ENCODE measurements at places on chromosomes 5 and 9.
A peak's percentile ranks its signal among the peaks of the same experiment; 100 is the strongest.

DNA sequence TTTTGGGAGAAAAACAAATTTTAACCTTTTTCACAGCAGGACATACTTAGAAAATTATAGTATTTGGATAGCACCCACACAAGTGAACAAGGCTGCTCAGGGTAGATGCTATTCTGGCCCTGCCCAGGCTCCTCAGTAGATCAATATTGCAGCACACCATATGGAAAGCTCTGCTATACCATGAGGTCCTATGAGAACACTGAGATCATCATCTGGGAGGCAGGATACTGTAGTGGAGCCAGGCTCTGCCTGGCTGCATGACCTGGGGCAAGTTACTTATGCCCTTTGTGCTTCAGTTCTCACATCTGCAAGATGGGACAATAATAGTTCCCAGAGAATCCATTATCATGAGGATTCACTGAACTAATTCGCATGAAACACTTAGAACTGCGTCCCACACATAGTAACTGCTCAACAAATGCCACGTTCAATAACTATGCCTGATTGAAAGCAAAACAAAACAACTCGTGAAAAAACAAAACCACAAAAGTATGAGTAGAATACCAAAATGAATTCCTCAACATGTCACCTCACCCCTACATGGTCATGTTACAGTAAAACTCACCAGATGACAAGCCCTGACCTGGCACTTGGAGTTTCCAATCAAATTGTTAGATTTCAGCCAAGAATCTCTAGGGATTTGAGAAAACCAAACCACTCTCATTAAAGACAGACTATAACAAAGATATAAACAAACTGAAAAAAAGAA, 31.9 kb downstream of the ARSB start:
- no peak overlapping the region for H3K4me3 ChIP-seq
- H3K27me3 ChIP-seq, result no peaks in the 10 kb centered on the region
- DNase-seq, result no peak
- no peak overlapping the region for H3K27ac ChIP-seq
- H3K4me1 ChIP-seq, result peaks cover 11% of the 10 kb centered on the region

DNA sequence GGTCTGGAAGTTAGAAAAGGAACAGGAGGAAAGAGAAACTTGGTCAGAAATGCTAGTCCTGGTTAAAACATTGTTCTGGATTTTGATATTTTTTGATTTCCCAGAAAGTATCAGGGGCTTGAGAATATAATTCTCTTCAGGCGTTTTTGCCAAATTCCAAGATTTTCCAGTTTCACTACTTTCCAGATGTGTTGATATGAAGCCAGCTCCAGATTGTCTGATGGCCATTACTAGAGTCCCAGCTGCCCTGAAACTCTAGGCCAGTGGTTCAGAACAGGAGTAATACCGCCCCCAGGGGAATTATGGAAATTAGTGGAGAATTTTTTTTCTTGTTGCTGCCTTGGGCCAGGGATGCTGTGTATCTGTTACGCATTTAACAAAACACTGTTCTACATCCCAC, 88.6 kb downstream of the KCNN2 start:
- no peaks in the 10 kb centered on the region for H3K36me3 ChIP-seq
- H3K27ac ChIP-seq, result no peak overlapping the region
- H3K27me3 ChIP-seq, result peaks cover 26% of the 10 kb centered on the region
- peak; percentile 13 for DNase-seq

DNA sequence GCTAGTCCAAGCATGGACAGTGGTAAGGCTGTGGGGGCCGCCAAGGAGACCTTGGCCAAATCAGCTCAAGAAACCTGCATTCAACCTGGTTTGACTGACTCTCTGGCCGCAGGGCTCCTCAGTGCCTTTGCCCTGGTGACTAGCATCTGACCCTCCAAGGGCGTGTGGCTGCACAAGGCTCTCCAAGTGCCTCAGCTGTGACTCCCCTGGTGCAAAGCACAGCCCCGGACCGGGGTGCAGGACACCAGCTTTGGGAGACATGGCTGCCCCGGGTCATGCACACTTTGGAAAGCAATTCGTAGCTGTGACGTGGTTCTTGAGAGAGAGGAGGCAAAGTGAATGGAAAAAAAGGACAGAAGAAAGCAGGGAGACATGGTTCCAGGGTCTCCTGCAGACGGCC, 245.2 kb upstream of the IRX2 start:
- H3K4me1 ChIP-seq, result peaks cover 11% of the 10 kb centered on the region
- H3K27ac ChIP-seq, result no peak overlapping the region
- H3K4me3 ChIP-seq, result no peak overlapping the region
- DNase-seq, result no peak
- no peaks in the 10 kb centered on the region for H3K36me3 ChIP-seq
- H3K27me3 ChIP-seq, result peaks cover 32% of the 10 kb centered on the region

DNA sequence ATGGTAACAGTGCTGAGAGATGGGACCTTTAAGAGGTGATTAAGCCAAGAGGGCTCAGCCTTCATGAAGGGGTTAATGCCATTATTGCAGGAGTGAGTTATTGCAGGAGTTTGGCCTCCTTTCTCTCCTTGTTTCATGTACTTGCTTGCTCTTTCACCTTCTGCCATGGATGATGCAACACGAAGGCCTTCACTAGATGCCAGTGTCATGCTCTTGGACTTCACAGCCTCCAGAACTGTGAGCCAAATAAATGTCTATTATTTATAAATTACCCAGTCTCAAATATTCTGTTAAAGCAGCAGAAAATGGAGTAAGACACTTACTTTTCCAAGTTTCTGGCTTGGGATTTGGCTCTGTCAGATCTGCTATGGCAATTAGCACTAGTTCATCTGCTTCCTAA, 38.4 kb upstream of the RECK start:
- DNase-seq, result no peak
- H3K27ac ChIP-seq, result no peak overlapping the region
- H3K4me1 ChIP-seq, result no peaks in the 10 kb centered on the region
- peaks cover 49% of the 10 kb centered on the region for H3K27me3 ChIP-seq
- H3K4me3 ChIP-seq, result no peak overlapping the region
- peaks cover 5% of the 10 kb centered on the region for H3K36me3 ChIP-seq

DNA sequence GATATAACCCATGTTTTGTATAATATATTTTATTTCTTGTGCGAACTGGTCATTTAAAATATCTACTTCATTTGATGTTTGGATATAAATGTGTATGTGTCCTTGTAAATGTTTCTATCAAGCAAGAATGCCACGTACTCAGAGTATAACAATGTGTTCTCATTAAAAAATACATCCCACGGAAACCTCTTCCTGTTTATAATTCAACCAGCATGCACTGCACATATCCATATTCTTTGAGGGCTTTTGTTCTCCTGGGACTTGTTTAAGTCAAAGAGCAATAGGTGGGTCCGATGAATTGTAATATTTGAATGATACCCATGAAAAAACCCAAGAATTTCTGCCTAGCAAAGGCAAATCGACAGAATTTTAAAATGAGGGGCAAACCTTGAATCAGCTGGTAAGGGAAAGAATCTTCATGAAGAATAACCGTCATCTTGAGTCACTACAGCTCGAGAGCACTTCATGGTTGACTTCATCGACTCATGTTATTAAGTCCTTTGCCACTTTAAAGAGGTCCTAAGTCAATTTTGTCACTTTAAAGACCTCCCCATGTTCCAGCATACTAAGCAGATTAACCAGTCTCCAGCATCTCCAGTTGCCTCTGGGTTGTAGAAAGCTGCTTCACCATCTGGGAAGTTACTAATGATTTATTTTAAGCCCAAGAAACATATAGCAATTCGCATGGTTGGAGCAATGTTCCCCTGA, 80.6 kb downstream of the NPR3 start:
- no peaks in the 10 kb centered on the region for H3K36me3 ChIP-seq
- H3K27ac ChIP-seq, result no peak overlapping the region
- DNase-seq, result no peak
- H3K4me3 ChIP-seq, result no peak overlapping the region

- no peak for DNase-seq
- no peak overlapping the region for H3K27ac ChIP-seq
- no peaks in the 10 kb centered on the region for H3K27me3 ChIP-seq
- no peak overlapping the region for H3K4me3 ChIP-seq
- no peaks in the 10 kb centered on the region for H3K36me3 ChIP-seq
- no peaks in the 10 kb centered on the region for H3K4me1 ChIP-seq
Observed at GRCh38 chr9:110672873-110673510, 4.4 kb downstream of the MUSK start.

GRCh38 chr5:953535-954449, 54.8 kb upstream of the NKD2 start:
- H3K27me3 ChIP-seq, result peaks cover 12% of the 10 kb centered on the region
- H3K36me3 ChIP-seq, result peaks cover 9% of the 10 kb centered on the region
- peaks cover 42% of the 10 kb centered on the region for H3K4me1 ChIP-seq
- no peak for DNase-seq
- H3K27ac ChIP-seq, result peak overlapping the region; percentile 36

DNA sequence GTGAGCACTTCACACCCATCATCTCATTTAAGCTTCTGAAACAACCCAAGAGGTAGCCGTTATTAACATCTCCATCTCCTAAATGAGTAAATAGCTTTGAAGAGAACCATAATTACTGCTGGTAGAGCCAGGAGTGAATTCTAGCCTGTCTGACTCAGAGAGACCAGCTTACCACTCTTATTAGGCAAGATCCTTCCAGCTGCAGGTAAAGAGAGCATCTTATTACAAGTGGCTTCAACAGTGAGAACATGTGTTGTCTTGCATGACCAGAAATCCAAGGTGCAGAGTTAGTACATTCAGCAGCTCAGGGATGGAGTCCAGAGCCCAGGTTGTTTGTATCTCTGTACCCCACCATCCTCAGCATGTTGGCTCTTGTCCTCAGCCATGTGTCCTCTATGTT, 10.9 kb upstream of the AFAP1L1 start:
- no peak for DNase-seq
- H3K27me3 ChIP-seq, result peaks cover 72% of the 10 kb centered on the region
- H3K36me3 ChIP-seq, result no peaks in the 10 kb centered on the region
- H3K4me1 ChIP-seq, result no peaks in the 10 kb centered on the region
- H3K4me3 ChIP-seq, result no peak overlapping the region

- no peak overlapping the region for H3K4me3 ChIP-seq
- no peak for DNase-seq
- no peak overlapping the region for H3K27ac ChIP-seq
- peaks cover 11% of the 10 kb centered on the region for H3K27me3 ChIP-seq
- no peaks in the 10 kb centered on the region for H3K4me1 ChIP-seq
Observed at GRCh38 chr5:58872670-58873273, 289.9 kb downstream of the RAB3C start.

- peaks cover 25% of the 10 kb centered on the region for H3K4me1 ChIP-seq
- no peak for DNase-seq
- H3K27ac ChIP-seq, result no peak overlapping the region
- H3K4me3 ChIP-seq, result no peak overlapping the region
- peaks cover 34% of the 10 kb centered on the region for H3K36me3 ChIP-seq
Observed at GRCh38 chr5:113044776-113045465, 68.3 kb downstream of the DCP2 start.

DNA sequence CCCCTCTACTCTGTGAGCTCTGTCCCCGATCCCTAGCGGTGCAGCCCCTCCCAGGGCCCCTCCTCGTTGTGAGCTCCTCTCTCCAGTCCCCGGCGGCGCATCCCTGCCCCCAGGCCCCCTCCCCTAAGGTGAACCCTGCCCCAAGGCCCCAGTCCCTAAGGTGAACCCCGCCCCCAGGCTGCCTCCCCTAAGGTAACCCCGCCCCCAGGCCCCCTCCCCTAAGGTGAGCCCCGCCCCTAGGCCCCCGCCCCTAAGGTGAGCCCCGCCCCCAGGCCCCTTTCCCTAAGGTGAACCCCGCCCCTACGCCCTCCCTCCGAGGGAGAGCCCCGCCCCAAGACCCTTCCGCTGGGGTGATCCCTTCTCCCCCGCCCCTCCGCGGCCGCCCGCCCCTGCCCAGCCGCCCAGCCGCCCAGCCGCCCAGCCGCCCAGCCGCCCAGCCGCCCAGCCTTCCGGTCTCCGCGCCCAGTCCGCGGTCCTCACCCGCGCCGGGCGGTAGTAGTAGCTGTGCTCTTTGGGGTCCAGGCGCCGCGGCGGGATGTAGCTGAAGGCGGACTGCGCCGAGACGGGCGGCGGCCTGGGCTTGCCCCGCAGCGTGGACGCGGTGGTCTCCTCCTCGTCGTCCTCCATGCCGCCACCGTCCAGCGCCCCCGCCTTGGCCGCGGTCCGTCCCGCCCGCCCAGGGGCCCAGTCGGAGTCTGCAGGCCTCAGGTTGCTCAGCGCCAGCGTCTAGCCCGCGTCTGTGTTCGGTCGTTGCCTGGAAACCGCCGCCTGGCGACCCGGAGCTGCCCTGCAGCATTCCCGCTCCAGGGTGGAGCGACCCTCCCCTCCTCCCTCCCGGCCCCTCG, at the start of gene CFAP90:
TSS of gene CFAP90 (minus strand) at position 739 of the 845 bp plus-strand sequence. CDS start at position 627, 112 bp downstream.
- peaks cover 43% of the 10 kb centered on the region for H3K4me1 ChIP-seq
- peaks cover 22% of the 10 kb centered on the region for H3K36me3 ChIP-seq
- peak within 1 kb of the TSS; percentile 88 for H3K4me3 ChIP-seq
- H3K27me3 ChIP-seq, result peaks cover 2% of the 10 kb centered on the region

DNA sequence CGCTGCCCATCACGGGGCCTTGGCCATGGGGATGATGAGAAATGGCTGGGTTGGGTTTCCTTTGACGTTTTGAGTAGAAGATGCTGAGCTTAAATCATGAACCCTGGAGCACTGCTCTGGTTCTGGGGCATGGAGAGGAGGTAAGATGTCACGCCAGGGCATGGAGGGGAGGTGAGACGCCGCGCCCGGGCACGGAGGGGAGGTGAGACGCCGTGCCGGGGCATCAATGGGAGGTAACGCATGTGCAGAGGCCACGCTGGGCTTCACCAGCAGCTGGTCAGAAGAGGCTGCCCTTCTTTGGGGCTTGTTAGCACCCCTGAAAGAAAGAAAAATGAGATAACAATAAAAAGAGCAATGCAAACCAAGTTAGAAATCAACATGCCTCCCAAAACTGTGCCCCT, 322.5 kb upstream of the IRX4 start:
- H3K27me3 ChIP-seq, result peaks cover 37% of the 10 kb centered on the region
- H3K4me1 ChIP-seq, result peaks cover 28% of the 10 kb centered on the region
- H3K4me3 ChIP-seq, result no peak overlapping the region
- H3K36me3 ChIP-seq, result no peaks in the 10 kb centered on the region

All from nephron progenitor cell (in vitro differentiated cells).